ENCODE measurements at places on chromosomes 16 and 17. TPM values are rescaled to one million over a fixed set of nuclear protein-coding genes. Genes with fewer than 3 reads are reported as not detected.

DNA sequence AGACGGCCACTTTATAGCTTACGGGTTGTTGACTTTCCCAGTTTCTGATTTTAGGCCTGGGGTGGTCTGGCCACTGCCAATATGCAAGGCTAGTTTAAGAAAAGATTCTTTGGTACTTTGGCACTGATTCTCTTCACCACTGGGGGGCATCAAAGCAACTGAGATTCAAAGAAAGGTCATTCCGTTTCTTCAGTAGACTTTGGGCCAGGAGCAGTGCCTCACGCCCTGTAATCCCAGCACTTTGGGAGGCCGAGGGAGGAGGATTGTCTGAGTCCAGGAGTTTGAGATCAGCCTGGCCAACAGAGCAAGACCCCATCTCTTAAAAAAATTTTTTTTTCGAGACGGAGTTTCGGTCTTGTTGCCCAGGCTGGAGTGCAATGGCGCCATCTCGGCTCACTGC lies 53.0 kb downstream of the RPA1 start:
- H3K27me3 ChIP-seq, result no peaks in the 10 kb centered on the region
- no peak for DNase-seq
- H3K36me3 ChIP-seq, result peaks cover 35% of the 10 kb centered on the region
- no peak overlapping the region for H3K27ac ChIP-seq
- no peaks in the 10 kb centered on the region for H3K4me1 ChIP-seq

LYRM1 gene
- 64.5 TPM for total RNA-seq

DNA sequence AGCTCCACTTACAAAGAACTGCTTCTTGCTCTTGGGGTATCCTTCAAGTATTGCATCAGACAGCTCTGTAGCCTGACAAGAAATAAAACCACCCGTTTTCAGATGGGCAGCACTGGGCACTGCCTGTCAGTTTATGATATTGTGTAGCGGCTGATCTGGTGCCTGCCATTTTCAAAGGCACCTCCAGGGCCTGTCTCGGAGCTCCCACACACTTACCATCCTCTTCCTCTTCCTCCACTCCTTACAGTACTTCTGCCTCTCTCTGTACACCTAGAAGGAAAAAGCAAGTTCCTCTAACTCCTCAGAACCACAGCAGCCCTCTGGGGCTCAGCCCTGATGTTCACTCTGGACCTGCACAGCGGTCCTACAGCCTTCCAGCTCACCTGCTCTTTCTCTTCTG lies 4.4 kb downstream of the PSMC3IP start:
- H3K27ac ChIP-seq, result no peak overlapping the region
- DNase-seq, result no peak
- H3K4me3 ChIP-seq, result no peak overlapping the region
- H3K4me1 ChIP-seq, result peaks cover 7% of the 10 kb centered on the region

CIBAR2 gene
- not detected for total RNA-seq

DNA sequence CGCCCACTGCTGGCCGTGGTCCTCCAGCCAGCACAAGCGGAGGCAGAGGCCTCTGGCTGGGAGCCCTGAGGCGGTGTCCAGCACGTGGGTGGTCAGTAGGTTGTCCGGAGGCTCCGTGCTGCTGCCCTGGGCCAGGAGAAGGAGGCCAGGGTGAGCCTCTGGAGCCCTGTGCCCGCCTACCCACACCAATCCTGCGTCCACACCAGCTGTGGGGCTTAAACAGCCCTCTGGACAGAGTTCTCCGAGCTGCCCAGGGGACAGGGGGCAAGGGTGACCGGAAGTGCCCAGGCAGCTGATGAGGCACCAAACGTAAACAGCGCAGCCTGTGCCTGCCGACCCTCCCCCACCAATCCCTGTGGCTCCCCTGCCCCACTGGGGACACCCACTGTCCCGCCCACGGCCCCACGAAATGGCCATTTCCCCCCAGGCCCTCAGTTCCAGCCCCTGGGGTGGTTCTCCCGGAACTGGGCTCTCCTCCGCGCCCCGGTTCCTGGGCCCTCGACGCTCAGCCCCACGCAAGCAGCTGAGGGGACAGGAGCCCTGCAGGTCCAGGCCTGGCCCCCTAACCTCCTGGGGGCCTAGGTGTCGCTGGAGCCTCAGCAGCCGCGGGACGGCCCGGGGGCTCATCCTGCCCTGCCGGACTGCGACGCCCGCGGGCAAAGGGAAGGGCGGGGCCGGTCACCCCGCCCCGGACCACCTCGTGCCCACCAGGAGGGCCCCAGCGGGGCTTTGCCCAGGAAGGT lies 27.9 kb upstream of the DBNDD1 start:
- peak; percentile 57 for DNase-seq
- peak overlapping the region; percentile 66 for H3K27ac ChIP-seq
- H3K4me1 ChIP-seq, result peaks cover 11% of the 10 kb centered on the region
- H3K27me3 ChIP-seq, result no peaks in the 10 kb centered on the region
- peak overlapping the region; percentile 26 for H3K4me3 ChIP-seq

SPG7 gene
- 128 TPM for total RNA-seq
